ENCODE measurements at places on chromosomes 1 and 21.

DNA sequence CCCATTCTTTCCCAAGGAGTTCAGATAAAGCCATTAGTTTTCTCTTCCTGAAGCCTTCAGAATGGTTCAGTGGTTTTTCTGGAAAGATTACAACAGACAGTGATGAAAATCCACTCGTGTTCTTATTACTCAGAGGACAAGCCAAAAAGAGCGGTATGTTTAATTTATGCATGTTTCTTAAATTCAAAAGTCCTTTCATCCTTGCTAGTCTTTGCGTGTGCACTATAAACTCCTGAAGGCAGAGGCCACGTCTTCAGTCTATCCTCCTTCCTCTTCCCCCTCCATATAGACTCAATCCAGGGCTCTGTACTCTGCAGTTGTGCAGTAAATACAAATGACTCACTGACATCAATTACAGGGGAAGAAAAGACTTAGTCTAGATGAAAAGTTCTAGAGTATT is 409.2 kb upstream of the PLXNA2 start:
- no peaks in the 10 kb centered on the region for H3K4me1 ChIP-seq
- no peak overlapping the region for H3K27ac ChIP-seq
- peaks cover 11% of the 10 kb centered on the region for H3K27me3 ChIP-seq

DNA sequence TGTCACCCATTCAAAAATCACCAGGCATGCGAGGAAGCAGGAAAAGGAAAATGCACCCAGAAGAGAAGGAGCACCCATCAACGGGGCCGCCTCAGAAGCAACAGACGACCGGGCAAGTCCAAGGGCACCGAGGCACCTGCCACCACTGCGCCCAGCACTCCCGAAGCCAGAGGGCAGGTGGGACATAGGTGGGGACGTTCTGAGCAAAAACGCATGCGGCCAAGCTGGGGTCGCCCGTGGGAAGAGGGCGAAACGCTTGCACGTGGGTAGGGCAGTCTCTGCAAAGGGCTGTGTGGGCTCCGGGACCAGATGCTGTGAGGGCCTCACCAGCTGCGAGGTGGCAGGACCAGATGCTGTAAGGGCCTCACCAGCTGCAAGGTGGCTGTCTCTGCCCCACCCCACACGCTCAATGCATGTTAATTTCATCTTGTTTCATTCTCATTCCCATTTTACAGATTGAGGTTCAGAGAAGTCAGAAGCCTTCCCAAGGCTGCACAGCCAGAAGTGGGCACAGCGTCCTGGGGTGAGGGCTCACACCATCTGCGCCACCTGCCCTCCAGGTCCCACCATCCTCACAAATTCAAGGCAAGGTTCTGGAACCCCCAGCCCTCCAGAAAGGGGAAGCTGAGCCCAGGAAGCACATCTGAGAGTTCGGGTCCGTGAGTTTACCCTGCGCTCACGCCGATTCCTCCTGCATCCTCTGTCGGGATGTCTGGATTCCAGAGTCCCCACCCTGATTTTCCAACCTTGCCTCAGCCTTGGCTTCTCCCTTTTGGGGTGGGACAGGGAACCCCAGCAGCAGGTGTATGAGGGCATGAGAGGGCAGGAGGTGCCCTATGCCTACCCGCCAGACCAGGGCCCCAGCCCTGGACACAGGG is 8.2 kb upstream of the SAMD11 start:
- no peak overlapping the region for H3K27ac ChIP-seq

DNA sequence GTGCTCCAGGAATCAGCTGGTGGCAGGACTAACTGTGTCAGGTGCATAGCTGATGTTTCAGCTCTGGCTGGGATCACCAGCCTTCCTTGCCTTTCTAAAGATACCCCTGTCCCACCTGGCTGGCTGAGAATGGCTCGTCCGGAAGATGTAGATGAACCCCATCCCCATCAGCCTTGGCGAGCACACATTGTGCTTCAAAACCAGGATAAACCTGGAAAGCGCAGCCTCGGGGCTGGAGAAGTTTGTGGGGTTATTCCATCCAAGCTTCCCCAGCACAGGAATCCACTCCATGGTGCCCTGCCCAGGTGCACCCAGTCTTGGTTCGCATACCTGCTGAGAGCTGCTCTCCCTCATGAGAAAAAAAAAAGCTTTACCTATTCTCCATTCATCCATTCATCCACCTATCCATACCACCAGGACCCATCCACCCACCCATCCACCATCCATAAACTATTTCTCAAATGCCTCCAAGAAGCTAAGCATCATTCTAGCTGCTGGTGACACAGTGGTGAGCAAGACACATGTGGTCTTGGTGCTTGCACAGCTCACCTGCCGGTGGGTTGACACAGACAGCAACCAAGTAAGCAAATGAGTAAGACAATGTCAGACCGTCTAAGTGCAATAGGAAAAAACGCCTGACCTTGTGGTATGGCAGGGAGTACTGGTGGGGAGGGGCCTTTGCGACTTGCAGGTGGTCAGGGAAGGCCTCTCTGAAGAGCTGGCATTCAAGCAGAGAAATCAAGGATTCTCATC is 94.0 kb downstream of the DMRTB1 start:
- DNase-seq, result no peak
- H3K27ac ChIP-seq, result no peak overlapping the region
- H3K36me3 ChIP-seq, result no peaks in the 10 kb centered on the region
- no peak overlapping the region for H3K4me3 ChIP-seq
- peaks cover 2% of the 10 kb centered on the region for H3K27me3 ChIP-seq

DNA sequence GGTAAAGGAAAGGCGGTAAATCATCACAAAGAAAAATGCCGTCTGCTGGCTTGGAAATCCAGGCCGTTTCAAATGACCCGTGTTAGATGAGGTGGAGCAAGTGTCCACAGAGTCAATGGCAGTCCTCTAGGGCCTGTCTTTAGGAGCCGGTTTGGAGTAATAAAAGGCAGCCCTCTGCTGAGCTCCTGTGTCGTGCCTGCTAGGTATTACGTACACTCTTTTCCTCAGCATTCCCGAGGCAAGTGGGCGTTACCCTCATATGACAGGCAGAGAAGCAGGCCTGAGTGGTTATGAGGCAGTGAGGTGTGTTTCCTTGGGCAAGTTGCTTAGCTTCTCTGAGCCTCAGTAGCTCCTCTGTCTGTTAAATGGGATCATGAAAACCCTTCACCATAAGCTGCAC is 7.7 kb downstream of the NENF start:
- no peak for DNase-seq
- peaks cover 11% of the 10 kb centered on the region for H3K4me1 ChIP-seq
- no peaks in the 10 kb centered on the region for H3K27me3 ChIP-seq
- no peak overlapping the region for H3K4me3 ChIP-seq
- peaks cover 9% of the 10 kb centered on the region for H3K36me3 ChIP-seq
